Lung microvascular endothelial cell (primary cell): ENCODE measurements at places on chromosomes 5 and 9. TPM values are rescaled to one million over a fixed set of nuclear protein-coding genes. Genes with fewer than 3 reads are reported as not detected.

GPR21 gene
- 0.44 and 0.60 TPM in 2 replicates for total RNA-seq

SPATA31E1 gene
- total RNA-seq, result not detected in 2 replicates

ANKRD20A1 gene
- total RNA-seq, result 0.87 and 4.4 TPM in 2 replicates

MZB1 gene
- under 0.01 and 0.22 TPM in 2 replicates for total RNA-seq

GRK6 gene
- total RNA-seq, result 11.3 and 14.7 TPM in 2 replicates

PCDHB1 gene
- not detected in 2 replicates for total RNA-seq

DNA sequence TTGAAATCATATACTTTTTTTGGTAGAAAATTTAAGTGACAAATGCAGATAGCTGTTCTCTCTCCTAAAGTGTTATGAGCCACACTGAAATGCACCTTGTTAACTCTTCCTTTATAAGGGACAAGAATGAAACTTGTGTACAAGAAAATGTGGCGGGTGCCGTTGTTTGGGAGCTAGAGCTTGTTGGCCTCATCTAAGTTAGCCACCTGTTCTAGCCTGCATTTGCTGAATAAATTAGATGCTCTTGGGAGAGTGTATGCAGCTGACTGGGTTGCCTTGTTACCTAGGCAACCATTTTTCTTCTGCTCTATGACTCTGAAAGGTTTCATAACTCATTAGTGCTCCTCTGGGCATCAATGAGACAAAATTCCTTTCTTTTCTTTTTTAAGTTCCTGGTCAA, 174.3 kb downstream of the TAF11L14 start:
- DNase-seq, result no peak

- DNase-seq, result no peak
These were observed 308.1 kb upstream of the ADCY2 start for GRCh38 chr5:7087719-7088297.

GRCh38 chr5:64759960-64760660, 8.4 kb downstream of the SREK1IP1 start:
- peak; percentile 20 for DNase-seq

GRCh38 chr5:37496902-37497445, 117.9 kb downstream of the WDR70 start:
- DNase-seq, result no peak

DNA sequence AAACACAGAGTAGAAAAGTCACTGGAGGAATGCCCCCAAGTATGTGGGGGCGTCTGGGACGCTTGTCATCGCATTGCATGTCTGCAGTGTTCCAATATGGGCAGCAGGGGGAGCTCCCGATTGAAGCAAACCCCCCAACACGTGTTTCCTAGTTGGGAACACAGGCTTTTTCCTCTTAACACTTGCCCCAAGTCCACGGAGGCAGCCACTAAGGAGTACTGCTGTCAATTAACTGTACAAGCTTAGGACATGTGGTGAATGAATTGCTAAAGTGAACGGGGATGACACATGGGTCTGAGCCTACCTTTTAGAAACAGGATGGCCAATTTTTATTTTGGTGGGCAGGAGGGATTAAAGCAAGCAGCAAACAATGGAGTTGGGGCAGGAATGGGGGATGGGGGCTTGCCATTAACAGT, 2.2 kb downstream of the GABRB2 start:
- peak; percentile 55 for DNase-seq

DNA sequence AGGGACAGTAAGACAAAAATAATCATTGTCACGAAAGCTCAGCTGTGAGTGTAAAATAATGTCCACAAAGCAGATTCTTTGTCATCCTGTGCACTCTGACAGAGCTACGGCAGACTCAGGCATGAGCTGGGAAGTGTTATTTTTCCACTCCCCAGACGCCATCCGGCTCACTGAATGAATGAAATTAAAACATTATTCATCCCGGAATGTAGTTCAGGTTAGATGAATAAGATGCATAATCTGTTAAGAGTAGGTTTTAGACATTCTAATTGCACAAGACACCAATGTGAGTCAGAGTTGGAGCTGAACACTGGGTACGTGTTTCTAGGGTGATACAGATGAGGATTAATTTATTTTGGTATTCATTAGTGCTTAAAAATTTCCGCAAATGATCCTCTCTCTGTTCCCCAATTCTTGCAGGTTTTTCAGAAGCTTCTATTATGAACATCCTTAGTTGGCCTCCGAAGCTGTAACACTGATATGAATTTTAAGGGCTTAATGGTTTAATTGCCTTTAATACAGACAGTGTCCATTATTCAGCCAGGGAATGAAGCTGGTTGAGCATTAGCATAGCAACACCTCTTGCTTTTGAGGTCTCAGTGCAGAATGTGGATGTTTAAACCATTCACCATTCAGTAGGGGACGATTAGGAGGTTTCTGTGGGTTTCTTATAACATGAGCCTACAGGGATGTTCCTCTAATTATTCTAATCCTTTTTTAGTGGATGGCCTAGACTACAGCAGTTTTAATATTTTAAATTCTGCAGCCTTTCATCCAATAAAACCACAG, 65.6 kb upstream of the FRRS1L start:
- DNase-seq, result peak; percentile 36

DNA sequence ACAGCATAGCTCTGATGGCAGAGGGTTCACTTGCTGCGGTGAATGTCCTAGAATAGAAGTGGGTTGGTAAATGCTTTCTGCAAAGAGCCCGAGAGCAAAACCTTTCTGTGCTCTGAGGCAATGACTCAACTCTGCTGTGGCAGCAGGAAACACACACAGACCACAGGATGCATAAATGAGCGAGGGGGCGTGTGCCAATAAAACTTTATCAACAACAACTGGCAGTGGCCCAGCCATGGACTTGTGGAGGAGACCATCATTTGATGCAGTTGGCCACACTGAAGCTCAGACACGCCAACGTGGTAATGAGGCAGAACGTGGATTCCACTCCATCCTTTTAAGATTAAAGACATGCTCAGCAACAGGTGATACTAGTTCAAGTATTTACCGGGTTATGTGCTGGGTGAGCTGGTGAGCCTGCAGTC, 6.8 kb downstream of the MRPL36 start:
- DNase-seq, result peak; percentile 66
